Stimulated activated CD8-positive, alpha-beta memory T cell treated with anti-CD3 and anti-CD28 coated beads, Interleukin-15, amount 100 ng/mL, for 4 hours (primary cell): ENCODE measurements at places on chromosomes 2 and 18.

GRCh38 chr2:96158554-96158940 is 13.3 kb upstream of the DUSP2 start:
- no peak for DNase-seq

DNA sequence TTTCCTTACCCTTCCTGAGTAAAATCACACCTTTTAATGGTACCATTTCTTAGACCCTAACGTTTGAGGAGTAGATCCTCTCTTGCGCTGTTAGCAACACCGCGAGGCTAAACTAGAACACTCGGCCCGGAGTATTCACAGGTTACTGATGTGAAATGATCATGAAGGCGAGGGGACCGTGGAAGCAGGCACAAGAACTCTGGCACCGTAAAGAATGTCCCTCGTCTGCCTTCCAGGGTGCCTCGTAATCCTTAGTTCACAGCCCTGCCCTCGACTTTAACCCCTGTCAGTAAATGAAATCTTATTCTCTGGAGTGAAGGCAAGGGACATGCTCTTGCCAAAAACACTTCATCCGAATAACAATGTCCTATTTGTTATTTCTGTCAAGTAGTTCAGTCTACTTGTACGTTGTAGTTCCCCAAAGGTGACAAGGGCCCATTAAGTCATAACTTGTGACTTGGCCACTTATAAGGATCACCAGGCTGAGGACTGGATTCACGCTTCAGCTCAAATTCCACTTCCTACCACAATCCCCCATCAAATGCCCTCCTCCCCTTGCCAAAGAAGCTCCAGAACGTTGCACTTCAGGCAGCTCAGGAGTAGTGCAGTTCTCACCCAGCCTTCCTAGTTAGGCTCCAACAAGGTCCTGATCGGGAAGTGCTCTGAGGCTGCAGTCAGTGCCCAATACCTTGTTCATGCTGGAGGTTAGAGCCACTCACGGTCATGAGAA is 43.3 kb upstream of the ITM2C start:
- no peak for DNase-seq

DNA sequence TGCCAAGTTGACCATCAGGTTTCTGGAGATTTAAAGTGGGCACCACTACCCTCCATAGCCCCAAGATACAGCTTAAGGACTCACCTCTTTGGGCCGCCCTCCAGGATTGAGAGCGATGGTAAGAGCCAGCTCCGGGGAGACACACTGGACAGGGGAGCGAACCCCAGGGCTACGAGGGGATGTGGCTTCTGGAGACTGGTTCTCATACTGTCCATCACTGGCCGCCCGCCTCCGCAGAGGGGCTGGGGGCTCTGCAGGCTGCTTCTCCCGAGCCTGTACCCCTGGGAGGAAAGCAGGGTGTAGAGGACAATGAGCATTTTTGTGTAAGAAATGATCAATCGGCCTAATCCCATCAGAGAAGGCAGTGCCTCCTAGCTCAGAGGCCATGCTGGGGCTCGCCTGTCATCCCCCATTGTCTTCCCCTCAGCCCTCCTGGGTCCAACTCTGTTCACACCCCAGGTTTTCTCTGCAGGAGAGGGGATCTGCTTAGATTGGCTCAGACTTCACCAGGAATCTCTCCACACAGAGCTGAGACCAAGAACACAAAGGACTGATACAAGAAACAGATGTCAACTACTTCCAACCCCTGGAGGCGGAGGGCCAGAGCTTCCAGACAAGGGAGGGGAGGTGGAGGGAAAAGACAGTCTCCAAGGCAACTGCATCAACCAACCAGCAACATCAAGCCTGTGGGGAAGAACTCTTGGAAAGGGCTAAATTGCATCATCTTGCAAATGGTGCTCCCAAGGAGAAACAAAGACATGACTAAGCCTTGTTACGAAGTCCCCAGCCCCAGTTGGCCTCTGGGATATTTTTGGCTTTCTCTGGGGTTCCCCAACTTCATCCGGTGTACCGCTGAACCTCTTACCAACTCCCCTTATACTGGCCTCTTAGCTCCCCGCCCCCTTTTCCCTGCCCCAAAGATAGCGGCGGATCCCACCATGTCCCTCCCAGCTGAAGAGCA is 166.6 kb downstream of the TNS1 start:
- DNase-seq: no peak

DNA sequence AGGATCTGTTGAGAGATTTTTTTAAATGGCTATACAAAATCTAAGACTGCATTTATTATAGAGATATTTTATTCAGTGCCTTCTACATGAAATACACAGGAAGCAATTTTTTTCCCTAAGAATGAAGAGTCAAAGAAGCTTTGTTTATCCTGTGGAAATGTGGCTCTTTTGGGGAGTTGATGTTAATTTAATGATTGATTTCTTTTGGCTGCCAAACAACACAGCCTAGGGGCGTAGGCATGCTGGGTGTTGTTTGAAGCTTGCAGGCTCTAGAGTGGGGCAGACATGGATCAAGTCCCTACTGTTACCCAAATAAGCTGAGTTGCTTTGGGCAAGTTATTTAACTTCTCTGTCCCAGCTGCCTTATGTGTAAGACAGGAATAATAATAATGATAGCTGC is 21.1 kb upstream of the PLEK start:
- DNase-seq: no peak

DNA sequence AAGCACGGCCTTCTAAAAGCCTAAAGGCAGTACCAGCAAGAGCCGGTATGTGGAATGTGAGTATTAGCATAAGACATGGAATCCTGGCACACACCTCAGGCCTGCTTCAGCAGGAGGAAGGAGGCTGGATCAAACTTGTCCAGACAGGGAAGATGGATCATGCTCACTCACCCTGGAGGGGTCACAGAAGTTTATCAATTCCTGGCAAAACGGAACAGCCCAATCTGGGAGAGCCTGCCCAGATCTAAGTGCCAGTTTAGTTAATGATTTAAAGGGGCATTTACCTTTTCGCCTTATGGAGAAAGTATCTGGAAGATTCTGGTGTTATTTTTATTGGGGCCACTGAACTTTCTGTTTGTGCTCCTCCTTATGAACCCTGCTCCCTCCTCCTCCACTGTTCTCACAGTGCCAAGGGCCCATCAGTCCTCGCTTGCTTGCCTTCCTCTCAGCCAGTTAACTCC is 58.3 kb upstream of the NFE2L2 start:
- no peak for DNase-seq

GRCh38 chr2:162099836-162100235 is 25.8 kb upstream of the DPP4 start:
- DNase-seq: no peak

DNA sequence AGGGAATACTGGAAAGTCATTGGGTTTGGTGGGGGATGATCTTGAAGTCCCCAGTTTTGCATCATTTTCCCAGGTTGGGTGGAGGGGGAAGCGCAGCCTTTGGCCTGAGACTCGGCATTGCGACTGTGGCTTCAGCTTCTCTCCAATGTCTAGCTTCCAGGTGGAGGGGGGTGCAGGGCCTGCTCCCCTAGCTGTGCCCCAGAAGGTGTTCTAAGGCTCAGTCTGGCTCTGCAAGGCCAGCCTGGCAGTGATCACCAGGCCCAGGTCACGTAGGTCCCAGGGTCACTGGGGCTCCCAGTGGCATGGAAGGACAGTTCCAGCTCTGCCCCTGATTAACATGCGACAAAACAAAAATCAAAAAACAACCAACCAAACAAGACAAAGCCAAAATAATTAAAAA is 56.9 kb upstream of the HAAO start:
- DNase-seq: no peak

- DNase-seq: no peak
Observed at GRCh38 chr18:79069717-79070151, 540 bp downstream of the ATP9B start.

DNA sequence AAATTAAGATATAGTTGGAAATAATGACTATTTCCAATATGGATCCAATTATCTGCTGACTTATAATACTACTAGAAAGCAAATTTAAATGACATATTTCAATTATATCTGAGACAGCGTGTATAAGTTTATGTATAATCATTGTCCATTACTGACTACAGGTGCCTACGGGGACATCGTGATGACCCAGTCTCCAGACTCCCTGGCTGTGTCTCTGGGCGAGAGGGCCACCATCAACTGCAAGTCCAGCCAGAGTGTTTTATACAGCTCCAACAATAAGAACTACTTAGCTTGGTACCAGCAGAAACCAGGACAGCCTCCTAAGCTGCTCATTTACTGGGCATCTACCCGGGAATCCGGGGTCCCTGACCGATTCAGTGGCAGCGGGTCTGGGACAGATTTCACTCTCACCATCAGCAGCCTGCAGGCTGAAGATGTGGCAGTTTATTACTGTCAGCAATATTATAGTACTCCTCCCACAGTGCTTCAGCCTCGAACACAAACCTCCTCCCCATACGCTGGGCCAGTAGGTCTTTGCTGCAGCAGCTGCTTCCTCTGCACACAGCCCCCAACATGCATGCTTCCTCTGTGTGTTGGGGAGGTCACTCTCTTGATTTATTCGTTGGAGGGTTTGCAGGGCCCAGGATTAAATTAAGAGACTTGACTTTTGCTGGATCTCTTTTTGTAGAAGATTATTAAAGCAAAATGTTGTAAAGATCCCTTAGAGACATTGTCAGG is 194.4 kb downstream of the RPIA start:
- no peak for DNase-seq

DNA sequence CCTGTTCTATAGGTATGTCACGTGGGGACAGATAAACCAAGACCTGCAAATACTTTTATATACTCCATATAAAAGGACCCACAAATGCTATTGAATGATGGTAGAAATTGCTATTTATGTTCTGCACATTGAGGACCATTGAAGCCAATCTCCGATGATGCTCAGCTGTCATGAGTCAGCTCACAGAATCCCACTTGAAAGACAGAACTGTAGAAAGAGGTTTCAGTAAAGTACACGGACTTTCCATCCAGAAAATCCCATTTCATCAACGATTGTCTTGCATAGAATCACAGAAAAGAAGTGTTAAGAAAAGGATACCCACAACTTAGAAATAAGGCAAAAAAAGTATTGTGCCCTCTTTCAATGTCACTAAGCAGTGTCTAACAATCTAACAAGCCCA is 169.0 kb upstream of the COPS8 start:
- DNase-seq: no peak

GRCh38 chr2:167988296-167988695 is 259.1 kb downstream of the STK39 start:
- no peak for DNase-seq

DNA sequence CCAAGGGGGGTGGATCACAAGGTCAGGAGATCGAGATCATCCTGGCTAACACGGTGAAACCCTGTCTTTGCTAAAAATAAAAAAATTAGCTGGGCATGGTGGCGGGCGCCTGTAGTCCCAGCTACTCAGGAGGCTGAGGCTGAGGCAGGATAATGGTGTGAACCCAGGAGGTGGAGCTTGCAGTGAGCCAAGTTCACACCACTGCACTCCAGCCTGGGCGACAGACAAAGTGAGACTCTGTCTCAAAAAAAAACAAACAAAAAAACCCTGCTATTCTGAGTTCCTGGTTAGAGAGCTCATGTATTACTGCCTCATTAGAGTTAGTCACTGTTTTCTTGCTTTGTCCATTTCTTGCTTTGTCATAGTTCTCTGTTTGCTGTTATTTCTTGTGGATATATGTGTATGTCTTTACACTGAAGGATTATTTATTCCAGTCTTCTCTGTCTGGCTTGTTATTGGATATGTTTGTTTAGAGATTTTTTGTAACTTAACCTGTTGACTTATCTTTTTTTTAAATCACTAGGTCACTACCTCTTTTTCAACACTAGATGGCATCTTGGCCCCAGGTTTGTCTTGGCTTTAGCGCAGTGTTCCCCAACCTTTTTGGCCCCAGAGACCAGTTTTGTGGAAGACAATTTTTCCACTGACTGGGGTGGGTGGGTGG is 17.0 kb downstream of the TTLL4 start:
- no peak for DNase-seq

- DNase-seq: no peak
Observed at GRCh38 chr2:236579048-236579745, 9.6 kb downstream of the ACKR3 start.

GRCh38 chr2:98160554-98160953 is 73.6 kb downstream of the VWA3B start:
- no peak for DNase-seq

- DNase-seq: no peak
Observed at GRCh38 chr2:19358242-19359020, at the start of gene OSR1. Gene OSR1, minus strand, starts transcription at chr2:19358623. Its CDS starts 4,818 bp downstream, at chr2:19353805.

DNA sequence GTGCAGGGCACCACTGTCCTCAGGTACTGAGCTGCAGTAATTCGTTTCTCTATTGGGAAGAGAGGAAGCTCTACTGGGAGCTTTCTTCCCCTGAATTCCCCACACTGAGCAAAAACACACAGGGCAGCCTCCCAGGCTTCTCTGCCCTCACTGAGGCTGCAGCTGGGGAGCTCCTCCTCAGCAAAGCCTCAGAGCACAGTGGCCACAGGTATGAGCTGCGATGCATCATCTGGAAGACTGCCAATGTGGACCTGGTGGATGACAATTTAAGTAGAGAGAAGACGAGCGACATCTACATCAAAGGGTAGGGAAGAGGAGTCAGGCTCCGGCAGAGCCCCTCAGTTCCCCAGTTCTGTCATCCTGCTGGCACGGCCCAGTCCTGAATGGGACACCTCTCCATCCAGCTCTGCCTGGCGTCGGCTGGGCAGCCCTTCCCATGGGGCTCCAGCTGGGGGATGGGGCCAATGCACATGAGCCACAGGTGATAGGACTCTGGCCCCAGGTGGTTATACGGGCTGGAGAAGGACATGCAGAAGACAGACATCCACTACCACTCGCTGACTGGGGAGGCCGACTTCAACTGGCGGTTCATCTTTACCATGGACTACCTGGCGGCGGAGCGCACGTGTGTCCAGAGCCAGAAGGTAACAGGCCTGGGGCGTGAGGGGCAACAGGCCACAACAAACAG is 37.6 kb downstream of the LMAN2L start:
- DNase-seq: no peak

GRCh38 chr18:46632401-46633071 is 24.5 kb downstream of the LOXHD1 start:
- no peak for DNase-seq

DNA sequence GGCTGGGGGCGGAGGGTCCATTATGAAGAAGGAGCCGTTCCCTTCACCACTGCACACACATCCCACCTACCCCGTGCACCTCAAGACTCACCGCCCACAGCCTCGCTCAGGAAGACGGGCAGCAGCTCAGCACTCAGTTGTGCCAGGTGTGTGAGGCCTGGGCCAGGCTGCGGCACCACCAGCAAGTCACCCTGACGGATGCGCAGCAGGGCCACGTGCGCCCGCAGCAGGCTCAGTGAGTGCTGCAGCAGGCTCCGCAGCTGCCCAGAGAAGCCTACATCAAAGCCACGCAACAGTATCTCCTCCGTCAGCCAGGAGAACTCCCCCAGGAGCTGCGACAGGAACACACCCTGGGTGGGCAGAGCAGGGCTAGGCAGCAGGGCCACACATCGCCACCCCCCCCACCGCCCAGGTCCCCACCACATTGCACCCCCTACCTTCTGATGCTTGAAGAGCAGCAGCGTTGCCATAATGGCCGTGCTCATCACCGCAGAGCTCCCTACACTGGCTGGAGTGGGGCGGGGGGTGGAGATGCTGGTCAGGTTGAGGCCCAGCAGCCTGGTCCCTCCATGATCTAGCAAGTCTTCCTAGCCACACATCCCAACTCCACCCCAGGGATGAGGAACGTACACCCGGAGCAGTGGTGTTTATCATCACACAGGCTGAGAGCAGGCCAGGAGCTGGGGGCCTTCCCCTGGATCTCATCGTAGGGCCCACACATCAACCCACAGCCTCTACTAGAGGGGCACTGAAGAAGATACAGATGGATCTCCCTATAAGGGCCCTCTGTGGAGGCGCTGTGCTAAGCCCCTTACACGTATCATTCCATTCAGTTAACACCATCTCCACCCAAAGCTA is 10.2 kb downstream of the GPAT2 start:
- DNase-seq: no peak

- no peak for DNase-seq
Observed at GRCh38 chr2:238947243-238947760, 99.4 kb downstream of the TWIST2 start.
